Activated effector memory CD4-positive, alpha-beta T cell treated with anti-CD3 and anti-CD28 coated beads, Interleukin-2, amount 50 U/mL, for 16 hours (primary cell): ENCODE measurements at places on chromosomes 2 and 18.

DNA sequence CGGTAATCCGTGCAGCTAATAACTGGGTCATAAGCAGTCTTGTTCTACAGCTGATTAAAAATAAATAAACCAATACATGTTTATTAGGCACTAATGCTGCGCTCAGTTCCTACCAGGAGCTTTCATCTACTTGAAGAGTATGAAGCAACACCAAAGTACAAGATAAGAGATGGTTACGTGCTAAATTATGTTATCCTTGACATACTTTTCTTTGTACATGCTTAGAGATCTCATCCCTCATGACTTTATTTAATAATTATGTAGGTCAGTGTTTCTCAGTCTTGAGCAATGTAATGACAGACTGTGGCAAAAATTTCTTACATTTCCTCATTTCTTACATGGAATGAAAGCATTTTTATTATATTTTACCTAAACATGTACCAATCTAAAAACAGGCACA, 54.6 kb upstream of the COBLL1 start:
- no peak for DNase-seq

DNA sequence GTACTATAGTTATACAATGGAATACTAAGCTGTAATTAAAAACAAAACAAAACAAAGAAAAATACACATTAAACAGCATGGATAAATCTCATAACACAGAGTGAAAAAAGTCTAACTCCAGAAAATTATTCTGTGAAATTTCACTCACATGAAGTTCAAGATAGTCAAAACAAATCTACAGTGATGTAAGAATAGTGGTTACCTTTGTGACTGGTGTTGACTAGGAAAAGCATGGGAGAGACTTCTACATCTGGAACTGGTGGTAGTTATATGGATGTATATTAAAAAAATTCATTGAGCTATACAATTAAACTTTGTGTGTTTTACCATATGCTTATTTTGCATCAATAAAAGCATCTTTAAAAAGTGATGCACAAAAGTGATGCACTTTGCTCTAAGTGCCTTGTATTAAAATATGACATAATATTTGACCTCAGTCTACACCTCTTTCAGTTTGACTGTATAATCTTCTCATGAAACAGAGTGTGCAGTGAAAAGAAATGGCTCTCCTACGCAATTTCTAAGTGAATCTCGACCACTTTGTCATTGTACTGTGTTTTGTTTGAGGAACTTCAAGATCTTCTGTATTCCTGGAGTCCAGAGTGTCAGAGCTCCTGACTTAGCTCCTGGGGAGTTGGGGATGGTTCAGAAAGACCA, 28.0 kb downstream of the STAT4 start:
- no peak for DNase-seq

DNA sequence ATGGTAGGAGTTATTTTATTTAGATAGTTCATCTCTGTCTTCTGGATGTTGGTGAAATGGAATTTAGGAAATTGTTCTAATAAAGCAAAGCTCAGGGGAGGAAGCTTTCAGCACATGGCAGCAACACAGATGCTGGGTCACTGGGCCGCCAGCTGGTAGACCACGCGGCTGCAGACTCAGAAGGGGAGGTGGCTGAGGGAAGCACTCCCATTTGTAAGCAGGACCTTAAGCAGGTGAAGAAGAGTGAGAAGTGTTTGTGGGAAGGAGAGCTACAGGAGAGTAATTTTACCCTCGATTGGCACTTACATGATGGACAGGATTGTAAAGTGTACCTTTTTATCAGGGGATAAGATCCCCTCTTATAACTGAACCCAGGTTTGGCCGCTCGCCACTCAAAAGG, 24.4 kb downstream of the NMS start:
- no peak for DNase-seq

GRCh38 chr18:51588616-51589015, 391.1 kb upstream of the MEX3C start:
- DNase-seq = no peak

GRCh38 chr2:238669046-238669445, 178.8 kb upstream of the TWIST2 start:
- DNase-seq = no peak

DNA sequence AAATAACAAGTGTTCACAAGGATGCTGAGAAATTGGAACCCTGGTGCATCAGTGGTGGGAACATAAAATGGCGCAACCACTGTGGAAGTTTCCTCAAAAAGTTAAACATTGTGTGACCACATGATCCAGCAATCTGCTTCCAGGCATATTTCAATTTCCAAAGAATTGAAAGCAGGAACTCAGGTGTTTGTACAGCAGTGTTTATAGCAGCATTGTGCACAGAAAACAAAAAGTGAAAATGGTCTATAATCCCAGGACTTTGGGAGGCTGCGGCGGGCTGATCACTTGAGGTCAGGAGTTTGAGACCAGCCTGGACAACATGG, 38.6 kb upstream of the MYCN start:
- DNase-seq = no peak

DNA sequence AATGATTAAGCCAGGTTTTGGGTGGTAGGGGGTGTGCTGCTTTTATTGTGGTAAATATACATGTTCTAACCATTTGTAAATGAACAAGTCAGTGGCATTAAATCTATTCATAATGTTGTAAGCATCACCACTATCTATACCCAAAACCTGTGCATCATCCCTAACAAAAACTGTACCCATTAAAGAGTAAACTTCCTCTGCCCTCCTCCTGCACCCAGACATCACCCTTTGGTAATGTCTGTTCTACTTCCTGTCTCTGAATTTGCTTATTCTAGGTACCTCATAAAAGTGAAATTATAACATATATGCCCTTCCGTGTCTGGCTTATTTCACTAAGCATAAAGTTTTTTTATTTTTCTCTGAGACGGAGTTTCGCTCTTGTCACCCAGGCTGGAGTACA, 14.1 kb downstream of the RIF1 start:
- DNase-seq = no peak

DNA sequence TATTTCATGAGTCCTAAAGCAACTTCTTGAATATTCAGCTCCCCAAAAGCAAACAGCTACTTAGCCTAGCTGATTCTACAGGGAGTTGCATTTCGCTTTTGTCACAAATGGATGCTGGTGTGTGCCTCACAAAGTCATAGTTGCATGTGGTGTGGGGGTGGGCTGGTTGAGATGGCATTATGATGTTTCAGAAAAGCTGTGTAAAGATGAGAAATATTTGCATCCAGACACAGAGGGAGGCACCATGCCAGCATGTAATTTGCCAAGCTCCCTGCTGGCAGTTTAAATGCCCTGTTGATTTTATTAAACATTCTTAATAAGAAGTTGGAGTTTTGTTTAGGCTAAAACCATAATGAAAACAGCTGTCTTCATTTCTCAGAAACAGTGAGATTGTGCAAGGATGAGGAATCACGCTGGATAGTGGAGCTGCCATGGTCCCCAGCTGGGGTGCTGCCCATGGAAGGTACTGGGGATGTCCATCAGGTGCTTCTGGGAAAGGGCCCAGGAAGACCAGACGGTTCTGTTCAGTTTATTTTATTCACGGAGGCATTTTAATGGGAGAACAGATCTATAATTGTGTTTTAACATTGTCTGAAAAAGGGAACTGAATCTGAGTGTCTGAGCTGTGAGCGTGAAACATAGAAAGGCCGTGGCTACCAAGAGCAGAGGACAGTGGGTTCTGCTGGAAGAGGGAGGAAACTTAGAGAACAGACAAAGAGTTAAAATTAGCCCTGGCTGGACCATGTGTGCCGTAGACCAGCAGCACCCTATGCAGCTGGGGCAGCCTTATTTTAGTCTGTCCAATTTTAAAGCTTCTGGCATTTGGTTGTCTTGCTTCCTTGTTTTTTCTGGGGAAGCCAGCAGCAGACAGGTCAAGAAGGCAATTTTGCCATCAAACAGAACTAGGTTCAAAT, 177.1 kb downstream of the FAM210A start:
- no peak for DNase-seq

GRCh38 chr2:173048897-173049661, 26.6 kb upstream of the MAP3K20 start:
- DNase-seq = no peak

GRCh38 chr2:54673501-54673998, 49.9 kb upstream of the EML6 start:
- DNase-seq = no peak

DNA sequence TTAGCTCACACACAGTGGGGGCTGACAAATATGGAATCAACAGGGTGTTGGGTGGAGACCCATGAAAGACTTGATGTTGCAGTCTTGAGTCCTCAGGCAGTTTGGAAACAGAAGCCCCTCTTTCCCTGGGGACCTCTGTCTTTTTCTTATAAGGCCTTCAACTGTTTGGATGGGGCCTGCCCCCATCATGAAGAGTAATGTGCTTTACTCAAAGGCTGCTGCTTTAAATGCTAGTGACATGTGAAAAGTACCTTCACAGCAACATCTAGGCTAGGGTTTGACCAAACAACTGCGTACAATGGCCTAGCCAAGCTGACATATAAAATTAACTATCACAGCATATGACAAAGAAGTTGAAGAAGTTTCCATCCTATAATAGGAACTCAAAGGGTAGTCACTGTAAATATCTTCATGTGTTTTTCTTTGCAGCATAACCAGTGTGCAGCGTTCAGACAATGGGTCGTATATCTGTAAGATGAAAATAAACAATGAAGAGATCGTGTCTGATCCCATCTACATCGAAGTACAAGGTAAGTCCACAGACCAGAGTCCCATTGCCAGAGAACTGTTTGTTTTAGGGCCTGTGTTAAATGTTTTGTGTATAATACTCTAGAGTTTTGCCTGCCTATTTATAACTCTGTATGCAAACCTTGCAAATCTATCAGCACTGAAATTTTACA, 46.3 kb downstream of the MERTK start:
- DNase-seq = no peak

- peak; percentile 28 for DNase-seq
Observed at GRCh38 chr2:70927138-70927537, 8.6 kb upstream of the ATP6V1B1 start.

GRCh38 chr2:231727621-231728020, 19.3 kb downstream of the PTMA start:
- no peak for DNase-seq

DNA sequence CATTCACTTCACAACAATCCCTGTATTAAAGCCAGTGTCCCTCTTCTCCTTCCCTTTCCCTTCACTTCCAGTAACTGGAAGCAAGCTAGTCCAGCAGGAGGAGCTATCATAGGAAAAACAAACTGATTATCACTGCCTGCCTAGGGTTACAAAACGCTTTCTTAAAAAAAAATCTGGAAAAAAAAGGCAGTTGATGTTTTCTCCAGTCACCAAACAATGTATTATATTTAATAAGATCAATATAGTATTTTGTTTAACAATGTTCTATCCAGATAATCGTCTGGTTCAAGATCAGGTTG, 78.8 kb upstream of the ITGB6 start:
- no peak for DNase-seq

- DNase-seq = no peak
Observed at GRCh38 chr2:30753630-30754029, 53.6 kb downstream of the CAPN13 start.

DNA sequence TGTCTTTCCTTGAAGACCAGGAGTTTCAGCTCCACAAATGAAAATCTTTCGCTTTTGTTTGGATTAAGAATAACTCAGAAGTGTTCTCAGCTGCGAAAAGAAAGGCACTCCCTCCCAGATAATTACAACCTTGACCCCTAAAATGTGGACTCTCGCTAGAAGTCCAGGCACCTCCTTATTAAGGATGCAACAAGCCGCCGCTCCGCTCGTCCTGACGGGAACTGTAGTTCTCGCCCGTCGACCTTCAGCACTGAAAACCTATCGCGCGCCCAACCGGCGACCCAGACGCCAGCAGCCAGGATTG, 559 bp downstream of the IMMT start:
- DNase-seq = no peak

GRCh38 chr2:229779650-229780049, 65.3 kb upstream of the DNER start:
- no peak for DNase-seq

DNA sequence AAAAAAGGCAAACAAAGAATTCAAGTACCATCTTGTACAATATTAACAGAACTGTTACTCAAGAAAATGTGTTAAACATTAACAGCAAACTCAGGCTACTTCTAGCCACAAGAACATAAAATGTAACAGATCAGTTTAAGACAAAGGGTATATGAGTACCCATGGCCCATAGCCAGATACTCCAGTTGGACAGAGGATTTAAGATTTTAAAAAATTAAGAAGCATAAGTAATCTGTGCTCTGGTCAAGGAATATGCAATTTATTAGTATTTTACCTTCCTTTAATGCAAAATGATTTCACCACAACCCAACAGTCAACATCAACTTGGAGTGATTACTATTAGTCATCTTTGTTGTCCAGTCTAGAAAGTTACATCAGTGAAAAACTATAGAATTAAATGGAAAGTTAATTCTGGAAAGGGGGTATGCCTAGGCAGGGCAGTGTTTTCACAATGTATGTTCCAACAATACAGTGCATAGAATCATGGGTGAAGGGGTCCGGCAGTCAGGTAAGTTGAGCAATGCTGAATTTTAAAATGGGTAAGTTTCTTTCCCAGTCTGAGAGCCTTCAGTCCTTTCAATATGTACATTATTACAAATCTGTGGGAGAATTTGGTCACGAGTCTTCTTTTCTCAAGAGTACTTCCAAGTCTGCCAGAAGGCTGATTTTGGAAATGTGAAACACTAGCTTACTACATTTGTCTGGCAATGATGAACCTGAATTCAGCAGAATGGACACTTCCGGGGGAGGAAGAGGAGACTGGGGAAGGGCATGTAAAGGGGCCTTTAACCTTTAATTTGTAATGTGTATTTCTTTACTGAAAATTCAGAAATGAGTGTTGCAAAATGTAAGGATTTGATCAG, 34.5 kb downstream of the SFT2D3 start:
- DNase-seq = no peak

- DNase-seq = no peak
Observed at GRCh38 chr2:123695426-123695825, 329.7 kb upstream of the CNTNAP5 start.

GRCh38 chr18:26630596-26630995, 82.2 kb upstream of the KCTD1 start:
- DNase-seq = no peak

GRCh38 chr2:109455731-109456691, 157.8 kb downstream of the SEPTIN10 start:
- peak; percentile 59 for DNase-seq

DNA sequence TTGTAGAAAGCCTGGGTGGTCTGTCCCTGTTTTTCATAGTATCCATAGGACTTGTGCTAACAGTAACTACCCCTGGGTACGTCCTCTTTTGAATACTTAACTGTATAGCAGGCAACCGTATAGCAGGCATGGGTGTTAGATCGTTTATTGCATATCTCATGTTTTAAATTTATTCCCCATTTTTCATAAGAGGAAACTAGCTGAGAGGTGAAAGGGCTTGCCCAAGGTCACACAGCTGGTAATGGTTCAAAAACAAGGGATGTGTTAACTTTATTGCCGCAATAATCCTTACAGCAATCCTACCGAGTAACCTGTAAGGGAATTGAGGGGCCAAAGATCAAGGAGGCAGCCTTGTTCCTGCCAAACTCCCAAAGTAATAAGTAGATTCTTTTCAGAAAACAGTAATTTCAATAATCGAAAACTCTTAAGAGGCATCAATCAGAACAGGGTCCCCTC, 990 bp upstream of the MGAT4A start:
- no peak for DNase-seq

GRCh38 chr2:198490748-198491147, 686.4 kb downstream of the PLCL1 start:
- DNase-seq = no peak

- DNase-seq = no peak
Observed at GRCh38 chr2:120005834-120006521, 6.9 kb upstream of the EPB41L5 start.
